ENCODE measurements at places on chromosomes 6 and 20. TPM values are rescaled to one million over a fixed set of nuclear protein-coding genes. Genes with fewer than 3 reads are reported as not detected.

- DNase-seq: no peak
Observed at GRCh38 chr20:1539816-1540419, 17.6 kb downstream of the SIRPD start.

DNA sequence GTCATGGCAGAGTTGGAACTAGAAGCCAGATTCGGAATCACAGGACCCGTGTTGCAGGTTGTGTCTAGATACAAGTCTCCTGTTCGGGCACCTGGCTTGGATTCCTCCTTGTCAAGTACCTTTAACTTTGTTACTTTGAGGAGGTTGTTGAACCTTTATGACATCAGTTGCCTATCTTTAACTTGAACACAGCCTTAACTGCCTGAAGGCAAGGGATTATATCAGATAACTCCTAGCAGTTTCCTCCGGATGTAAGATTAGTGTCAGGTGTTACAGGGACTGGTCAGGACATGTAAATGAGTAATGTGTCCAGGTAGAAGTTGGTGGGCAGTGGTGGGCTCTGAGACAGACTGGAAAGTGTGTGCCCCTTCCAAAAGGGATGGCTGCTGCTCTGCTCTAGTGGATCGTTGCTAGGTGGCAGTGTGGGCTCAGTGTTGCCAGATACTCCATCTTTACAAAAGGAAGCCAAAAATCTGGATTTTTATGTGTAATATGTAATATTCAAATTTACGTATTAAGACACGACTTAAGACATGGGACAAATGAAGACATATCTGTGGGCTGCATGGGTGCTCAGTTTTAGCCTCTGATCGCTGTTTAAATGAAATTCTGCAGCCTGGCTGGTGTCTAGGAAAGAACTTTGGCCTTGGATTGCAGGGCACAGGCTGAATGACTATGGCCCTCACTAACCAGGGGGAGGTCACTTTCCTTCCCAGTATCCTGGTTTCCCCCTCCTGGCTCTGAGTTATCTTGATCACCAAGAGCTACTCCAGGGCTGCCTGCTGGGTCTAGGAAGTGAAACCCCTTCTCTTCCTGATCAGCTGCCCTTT lies 27.1 kb downstream of the CHMP4B start:
- DNase-seq: no peak

DNA sequence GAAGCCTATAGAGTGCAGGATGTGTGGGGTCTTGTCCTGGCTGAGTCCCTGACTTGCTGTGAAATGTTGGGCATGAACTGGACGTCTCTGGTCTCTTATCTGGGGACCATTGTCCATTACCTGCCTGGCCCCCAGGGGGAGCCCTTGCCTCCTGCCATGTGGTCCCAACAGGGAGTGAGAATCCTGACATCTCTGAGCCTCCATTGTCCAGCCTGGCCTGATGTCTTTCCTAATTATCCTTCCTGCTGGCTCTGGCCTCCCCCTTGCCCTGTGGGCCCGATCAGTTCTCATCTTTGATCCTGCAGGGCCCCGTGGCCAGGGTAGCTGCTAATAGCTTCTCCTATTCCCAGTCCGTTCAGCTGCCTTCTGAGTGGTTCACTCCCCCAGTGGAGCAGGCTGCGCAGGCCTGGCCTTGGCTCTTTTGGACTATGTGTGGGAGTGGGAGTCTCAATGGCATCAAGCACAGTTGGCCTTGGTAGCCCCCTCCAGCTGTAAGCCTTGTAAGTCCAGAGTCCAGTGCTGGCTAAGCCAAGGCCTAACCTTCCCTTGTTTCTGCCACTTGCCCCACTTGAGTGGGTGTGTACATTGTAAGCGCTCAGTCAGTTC lies 77.9 kb upstream of the RALY start:
- DNase-seq: peak; percentile 73

DNA sequence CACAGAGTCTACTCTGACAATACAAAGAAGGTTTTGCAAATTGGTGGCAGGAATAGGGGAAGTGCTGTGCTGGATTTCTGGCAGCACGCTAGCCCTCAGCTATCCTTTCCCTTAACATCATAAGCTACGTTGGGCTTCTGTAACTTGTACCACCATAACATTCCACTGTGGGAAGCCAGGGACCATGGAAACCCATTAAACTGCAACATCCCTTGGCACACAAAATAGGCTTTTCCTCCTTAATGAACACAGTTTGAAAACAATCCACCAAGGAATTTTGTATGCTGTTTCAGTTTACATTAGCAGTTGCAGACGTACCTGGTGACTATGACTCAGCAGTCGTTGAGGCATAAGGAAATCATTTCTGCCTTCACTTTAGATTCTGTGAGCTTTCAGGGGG lies 203.9 kb upstream of the RAB32 start:
- no peak for DNase-seq

GRCh38 chr6:30840084-30840934 lies 44.0 kb upstream of the DDR1 start:
- no peak for DNase-seq

- no peak for DNase-seq
Observed at GRCh38 chr20:19453862-19454261, 241.4 kb downstream of the SLC24A3 start.

DNA sequence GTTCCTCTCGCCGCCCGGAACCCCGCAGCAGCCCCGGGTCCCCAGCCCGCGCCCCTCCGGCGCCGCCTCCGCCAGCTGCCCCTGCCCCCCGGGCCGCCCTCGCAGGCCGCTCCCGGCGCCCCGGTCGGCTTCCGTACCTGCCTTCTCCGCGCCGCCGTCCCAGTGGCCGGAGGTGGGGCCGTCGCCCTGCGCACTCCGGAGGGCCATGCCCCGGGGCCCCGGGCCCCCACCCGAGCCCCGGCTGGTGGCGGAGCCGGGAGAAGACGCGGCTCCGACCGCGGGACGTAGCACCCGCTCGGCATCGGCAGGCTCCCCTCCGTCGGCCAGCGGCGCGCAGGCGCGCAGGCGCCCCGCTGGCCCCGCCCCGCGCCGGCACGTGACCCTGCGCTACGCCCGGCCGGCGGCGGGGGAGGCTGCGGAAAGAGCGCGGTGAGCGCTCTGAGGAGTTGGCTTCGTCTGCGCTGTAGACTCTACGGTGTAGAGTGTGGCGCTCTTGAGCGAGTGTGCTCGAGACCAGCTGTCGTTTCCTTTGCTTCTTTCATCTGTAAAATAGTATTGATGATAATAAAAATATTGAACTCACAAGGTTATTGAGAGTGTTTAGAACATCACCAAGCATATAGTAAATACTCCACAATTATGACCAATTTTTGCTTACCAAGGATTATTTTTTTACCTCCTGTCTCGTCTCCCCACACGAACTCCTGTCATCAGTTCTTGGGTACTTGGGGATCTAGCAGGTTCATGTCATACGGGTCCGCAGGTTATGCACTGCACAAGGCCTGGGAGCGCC lies at the start of gene TBC1D20:
Gene TBC1D20 (minus strand): TSS at position 335 of the 793 bp plus-strand sequence. CDS start 128 bp downstream, at position 207.
- DNase-seq: peak; percentile 87

DNA sequence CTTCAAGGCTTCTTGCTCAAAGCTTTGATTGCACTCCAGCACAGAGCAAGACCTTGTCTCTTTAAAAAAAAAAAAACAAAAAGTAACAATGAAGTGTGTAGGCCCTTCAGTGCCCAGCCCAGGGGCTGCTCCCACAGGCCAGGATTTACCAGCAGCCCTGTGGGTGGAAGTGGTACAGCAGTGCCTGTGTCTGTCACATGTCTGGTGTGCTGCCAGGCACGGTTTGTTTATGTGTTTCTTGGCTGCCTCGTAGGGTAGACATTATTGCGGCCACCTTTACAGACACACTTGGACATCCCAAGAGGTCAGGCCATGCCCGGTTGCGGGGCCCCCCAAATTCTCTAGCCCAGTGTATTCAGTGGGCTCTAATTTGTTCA lies 12.7 kb downstream of the DYNLRB1 start:
- no peak for DNase-seq

SMOC2 gene
- not detected for total RNA-seq

DNA sequence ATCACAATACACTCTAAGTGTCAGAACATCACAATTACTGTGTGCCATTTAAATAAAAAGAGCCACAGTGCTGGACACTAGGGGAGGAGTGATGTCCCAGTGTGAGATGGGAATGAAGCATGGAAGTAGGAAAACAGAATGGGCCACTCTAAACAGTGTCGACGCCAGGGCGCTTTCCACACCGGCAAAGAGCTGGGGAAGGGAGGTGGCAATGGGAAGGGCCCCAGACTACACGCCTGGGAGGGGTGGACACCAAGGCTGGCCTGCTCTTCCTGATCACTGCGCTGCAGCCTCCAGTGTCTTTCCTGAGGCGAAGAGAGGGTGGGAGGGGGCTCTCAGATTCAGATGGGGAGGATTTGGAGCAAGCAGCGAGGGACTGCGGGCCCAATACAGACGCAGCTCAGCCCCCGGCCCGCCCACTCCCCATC lies 75.9 kb downstream of the ERMARD start:
- DNase-seq: no peak

DNA sequence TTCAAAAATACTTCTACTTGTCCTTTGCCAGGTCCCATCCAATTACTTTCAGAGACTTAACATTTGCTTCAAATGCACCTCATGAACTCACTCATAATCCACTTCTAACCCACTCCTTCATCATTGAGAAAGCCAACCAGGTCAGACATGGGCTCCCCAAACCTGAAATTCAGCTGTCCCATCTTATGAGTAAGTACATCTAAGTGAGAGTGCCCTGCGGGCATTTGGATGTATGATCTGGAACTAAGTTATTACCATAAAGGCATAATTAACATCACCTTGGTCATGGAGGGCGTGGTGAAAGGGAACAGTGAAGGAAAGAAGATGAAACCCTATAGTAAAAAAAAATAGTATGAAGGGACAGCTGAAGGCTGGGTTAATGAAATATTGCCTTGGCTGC lies 896.8 kb downstream of the C6orf118 start:
- no peak for DNase-seq

- DNase-seq: no peak
Observed at GRCh38 chr6:117280922-117281321, 15.6 kb downstream of the VGLL2 start.

GRCh38 chr20:40633123-40633850 lies 55.7 kb downstream of the MAFB start:
- no peak for DNase-seq
